Amygdala (tissue), 56 donors: ENCODE measurements at places on chromosomes 3 and 15.

DNA sequence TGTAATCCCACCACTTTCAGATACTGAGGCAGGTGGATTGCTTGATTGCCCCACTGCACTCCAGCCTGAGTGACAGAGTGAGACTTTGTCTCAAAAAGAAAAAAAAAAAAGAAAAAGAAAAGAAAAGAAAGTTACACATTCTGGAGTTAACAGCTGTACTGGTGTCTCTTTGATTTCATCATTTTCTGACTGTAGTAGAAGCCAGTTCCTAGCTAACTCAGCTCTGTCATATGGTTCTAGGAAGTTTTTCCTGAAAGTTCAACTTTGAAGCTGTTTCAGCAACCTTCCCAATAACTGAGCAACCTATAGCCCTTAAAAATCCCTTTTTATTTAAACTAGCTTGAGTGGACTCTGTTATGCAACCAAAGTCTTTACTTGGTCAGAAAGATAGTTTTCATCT lies 104.6 kb upstream of the STRIT1 start:
- no peak for DNase-seq

- DNase-seq: no peak
Measured at GRCh38 chr3:65702202-65702601, 336.5 kb downstream of the MAGI1 start.

DNA sequence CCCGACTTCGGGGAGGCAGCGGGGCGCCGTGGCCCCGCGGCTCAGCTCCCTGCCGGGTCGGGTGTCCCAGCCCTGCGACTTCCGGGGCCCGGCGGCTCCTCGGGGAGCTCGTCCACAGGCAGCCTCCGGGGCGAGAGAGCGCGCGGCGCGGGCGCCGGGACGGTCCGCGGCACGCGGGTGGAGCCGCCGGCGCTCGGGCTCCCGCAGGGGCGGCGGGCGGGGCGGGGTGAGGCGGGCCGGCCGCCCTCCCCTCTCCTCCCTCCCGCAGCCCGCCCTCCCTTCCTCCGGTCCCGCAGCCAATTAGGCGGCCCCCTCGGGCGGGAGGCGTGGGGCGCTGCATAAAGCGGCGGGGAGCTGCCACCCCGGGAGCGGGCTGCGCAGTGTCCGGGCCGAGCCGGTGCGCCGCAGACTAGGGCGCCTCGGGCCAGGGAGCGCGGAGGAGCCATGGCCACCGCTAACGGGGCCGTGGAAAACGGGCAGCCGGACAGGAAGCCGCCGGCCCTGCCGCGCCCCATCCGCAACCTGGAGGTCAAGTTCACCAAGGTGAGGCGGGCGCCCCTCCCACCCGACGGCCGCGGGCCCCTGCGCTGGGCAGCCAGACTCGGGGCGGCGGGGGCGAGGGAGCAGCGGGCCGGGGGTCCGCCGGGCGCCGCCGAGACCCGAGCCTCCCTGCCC lies at the start of gene ALDH1A3:
TSS of gene ALDH1A3 (plus strand) at position 368 of the 675 bp plus-strand sequence. CDS start at position 445, 77 bp downstream.
- no peak for DNase-seq

GRCh38 chr3:24730173-24730572 lies 235.5 kb upstream of the THRB start:
- DNase-seq: no peak

GRCh38 chr15:38536201-38536676 lies 28.4 kb downstream of the RASGRP1 start:
- no peak for DNase-seq
